ENCODE measurements at places on chromosomes 1 and 21.

GRCh38 chr1:185325413-185325812 lies 8.4 kb upstream of the IVNS1ABP start:
- no peak for DNase-seq

GRCh38 chr1:172601046-172601630 lies 57.8 kb upstream of the FASLG start:
- DNase-seq = no peak

DNA sequence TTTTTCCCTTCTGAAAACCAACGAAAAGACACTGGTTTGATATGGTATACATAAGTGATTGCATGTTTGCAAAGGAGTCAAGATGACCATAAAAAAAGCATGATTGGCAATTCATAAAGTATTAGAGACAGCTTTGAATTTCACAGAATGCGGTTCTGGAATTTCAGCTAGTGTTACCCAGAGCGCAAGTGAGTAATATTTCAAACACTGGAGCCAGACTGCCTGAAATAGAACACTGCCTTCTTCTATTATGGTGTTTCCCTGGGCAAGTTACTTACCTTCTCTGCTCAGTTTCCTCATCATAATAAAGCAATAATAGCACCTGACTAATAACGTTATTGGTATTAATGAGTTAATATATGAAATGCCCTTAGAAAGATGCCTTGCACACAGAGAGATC lies 54.7 kb downstream of the NEGR1 start:
- no peak for DNase-seq

GRCh38 chr1:19942088-19942487 lies 18.7 kb upstream of the PLA2G2E start:
- no peak for DNase-seq

DNA sequence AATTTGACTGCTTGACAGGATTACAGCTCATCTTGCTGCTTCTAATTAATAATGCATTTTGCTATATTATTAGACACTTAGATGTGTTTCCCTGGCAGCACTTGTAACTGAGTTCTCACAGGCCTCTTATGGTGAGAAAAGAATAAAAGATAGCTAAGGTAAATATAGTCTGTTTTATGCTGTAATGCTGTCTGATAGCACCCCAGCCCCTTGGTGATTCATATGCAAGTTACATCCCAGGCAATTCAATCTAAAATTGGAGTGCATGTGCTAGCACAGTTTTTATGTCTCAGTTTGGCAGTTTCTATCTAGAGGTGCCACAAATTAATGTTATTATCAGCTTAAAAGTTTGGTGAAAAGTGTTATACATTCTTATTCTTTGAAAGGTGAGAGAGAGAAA lies 42.2 kb downstream of the RGS13 start:
- no peak for DNase-seq

- no peak for DNase-seq
These were observed 37.6 kb upstream of the CLIC4 start for GRCh38 chr1:24707687-24708086.

DNA sequence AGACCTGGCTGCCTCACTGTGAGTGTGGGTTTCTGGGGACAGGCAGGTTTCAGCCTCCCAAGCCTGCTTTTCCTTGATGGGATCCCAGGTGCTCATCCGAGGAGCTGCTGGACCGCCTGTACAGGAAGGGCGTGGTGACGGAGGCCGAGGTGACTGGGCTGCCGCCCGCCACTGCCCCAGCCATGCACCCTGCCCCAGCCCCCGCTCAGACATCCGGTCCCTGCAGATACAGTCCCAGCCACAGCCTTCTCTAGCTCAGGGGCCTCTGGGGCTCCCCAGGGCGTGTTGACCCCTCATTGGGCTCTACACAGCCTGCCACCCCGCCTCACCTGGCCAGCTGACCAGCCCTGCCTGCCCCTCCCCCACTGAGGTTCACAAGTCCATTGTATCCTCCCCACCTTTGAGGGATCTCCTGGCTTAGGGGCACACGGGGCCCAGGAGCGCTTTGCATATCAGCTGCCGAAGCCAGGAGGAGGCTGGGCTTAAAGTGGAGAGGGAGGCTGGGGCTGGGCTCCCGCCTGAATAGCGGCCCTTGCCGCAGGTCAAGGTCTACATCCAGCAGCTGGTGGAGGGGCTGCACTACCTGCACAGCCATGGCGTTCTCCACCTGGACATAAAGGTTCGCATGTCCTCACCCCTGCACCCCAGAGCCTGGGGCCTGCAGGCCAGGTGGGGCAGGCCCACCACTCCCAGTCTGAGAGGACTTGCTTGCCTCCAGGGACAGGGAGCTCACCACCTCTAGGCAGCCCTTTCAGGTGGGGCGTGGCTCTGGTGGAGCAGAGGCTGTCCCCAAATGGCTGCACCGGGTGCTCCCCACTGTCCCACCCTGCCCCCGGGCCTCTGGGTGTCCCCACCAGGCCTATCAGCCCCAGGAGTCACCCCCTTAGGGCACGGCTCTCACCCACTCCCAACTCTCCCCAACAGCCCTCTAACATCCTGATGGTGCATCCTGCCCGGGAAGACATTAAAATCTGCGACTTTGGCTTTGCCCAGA lies 38.5 kb downstream of the TRIM11 start:
- no peak for DNase-seq

DNA sequence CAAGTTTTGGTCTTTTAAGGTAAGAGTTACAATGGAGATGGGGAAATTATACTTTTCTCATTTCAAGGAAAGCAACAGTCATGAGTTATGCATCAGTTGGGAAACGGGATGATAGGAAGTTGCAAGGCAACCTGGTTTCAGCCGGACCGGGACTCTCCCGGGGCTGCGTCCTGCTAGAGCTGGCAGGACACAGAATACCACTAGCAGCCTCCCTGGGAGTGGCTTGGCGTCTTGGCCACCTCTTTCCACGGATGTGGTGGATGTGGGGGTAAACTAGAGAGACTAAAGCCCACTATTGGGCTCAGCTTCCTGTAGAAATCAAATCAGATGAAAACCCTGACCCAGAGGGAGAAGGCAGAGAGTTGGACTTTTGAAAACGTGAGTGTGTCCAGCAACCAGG lies 71.9 kb downstream of the ADARB1 start:
- no peak for DNase-seq

DNA sequence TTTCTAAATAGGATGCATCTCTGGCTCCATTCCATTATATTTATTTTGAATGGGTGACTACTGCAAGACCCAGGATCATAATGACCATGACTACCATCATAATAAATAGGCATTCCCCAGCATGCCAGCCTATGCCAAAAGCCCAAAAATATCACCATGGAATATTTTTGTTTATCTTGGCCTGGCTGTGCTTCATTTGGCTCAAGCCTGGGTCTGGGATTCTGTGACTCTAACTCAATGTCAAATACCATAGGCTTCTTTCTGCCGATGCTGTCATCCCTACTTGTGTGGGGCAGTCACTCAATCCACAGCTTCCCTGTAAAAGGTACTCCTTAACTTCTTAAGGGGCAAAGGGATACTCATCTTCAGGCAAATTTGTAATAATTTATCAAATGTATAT lies 66.6 kb downstream of the DIRAS3 start:
- DNase-seq = no peak

GRCh38 chr1:17661546-17662157 lies 93.5 kb upstream of the ACTL8 start:
- peak; percentile 78 for DNase-seq

DNA sequence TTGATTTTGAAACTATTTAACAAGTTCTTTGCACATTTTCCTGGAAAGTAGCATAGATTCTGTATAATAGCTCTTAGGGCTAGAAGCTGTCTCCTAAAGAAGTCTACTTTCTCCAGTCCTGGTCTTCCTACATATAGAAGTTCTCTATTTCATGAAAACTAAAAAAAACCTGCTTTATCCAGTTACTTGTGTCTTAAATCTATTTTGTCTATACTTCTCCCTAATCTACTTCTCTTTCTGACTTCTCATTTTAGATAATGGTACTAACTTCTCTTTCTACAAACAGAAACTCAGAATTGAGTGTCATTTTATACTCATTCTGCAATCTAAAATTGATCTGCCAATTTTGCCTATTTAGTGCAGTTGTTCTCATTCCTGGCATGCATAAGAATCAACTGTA lies 28.7 kb downstream of the PDE4B start:
- no peak for DNase-seq

GRCh38 chr1:33163621-33164519 lies 18.0 kb downstream of the TRIM62 start:
- DNase-seq = no peak

DNA sequence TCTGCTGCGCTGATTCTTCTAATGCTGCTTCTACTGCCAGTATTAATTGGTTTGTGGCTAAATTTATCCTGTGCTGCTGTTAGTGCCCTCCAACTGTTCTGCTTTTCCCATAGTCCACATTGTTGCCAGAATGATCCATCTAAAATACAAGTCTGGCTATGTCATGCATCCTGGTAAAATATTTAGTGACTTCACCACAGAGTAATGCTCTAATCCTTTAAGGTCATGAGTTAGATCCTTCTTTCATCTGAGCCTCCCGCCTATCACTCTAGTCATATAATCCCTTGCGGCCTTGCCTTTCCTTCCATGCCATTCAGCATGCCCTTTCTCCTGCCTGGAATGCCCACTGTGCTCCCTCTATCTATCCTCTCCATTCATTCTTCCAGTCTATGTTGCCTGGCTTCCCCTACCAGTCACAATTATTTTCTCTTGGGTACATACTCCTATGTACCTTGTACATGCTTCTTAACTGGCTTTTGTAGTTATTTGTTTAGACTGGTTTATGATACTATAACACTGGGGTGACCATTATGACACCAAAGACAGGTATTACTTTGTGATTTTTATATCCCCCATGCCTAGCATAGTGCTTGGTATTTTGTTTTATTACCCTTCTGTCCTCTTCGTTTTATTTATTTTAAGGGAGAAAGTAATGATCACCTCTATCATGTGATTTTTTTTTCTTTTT lies 144.0 kb downstream of the MAGI3 start:
- DNase-seq = no peak

GRCh38 chr1:71054281-71054731 lies 6.7 kb upstream of the PTGER3 start:
- DNase-seq = peak; percentile 35

DNA sequence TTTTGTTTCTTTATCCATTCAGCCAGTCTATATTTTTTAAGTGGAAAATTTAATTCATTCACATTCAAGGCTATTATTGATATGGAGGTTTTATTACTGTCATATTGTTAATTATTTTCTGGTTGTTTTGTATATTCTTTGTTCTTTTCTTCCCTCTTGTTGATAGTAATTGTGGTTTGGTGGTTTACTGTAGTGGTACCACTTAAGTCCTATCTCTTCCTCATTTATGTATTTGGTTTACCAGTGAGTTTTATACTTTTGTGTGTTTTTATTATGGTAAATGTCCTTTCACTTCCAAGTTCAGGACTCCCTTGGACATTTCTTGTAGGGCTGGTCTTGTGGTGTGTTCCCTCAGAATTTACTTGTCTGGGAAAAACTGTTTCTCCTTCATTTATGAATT lies 28.1 kb upstream of the PM20D1 start:
- DNase-seq = no peak

DNA sequence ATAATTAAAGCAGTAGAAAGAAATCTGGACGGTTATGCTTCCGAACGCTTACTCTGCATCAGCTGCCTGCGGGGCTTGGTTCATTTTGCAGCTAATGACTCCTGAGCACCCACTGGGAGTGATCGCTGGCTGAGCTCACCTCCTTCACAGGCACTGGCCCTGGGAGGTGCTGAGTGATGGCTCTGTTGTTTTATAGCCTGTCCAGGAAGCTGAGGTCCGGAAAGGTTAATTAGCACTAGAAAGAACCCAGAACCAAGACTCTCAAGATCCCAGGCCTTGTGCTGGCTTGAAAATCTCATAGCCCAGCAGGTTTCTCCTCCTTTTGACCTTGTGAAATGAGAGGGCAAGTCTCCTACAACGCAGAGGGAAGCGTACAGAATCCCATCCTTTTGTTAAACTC lies 226.2 kb downstream of the AJAP1 start:
- DNase-seq = no peak

DNA sequence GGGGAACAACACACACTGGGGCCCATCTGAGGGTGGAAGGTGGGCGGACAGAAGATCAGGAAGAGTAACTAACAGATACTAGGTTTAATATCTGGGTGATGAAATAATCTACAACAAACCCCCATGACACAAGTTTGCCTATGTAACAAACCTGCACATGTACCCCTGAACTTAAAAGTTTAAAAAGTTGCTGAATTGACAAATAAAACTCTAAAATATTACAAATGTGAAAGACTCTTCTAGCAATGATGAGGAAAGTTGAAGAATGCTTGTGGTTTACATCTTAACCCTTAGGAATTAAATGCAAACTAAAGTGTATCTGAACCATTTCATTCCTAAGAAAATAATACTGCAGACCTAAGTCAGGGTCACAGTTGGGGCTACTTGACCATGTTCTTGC lies 525.6 kb upstream of the CAMK1G start:
- no peak for DNase-seq

DNA sequence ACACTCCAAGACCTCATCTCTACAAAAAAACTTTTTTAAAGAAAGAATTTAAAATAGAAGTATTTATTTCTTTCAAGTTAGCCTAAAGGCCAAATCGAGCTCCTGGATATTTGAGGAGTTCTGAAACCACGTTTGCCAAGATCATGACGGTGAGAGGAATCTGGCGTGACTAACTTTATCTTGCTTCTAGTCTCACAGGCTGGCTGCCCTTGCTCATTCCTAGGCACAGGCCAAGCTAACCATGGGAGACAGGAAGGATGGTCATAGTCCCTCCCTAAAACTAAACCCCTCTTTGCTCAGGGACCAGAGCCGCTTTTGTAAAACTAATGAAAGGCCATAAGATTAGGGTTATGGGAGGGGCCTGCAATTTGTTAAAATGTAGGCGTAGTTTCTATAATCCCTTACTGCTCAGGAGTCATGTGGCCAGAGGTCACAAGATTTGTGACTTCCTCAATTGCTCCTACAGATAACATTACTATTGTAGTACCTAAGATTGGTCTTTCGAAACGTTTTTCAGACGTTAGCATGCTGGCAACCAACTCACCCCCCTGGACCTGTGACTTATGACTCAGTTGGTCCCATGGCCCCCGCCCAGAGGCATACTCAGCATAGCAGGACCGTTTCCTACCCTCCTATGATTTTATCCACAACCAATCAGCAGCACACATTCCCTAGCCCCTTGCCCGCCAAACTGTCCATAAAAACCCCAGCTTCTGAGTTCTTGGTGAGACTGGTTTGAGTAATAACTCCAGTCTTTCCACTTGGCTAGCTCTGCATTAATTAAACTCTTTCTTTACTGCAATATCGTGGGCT lies 425.0 kb downstream of the SMYD3 start:
- DNase-seq = no peak
